MV-4-11 (cell line): ENCODE measurements at places on chromosomes 5 and 9.

GRCh38 chr5:136710834-136711233 lies 345.5 kb upstream of the TRPC7 start:
- DNase-seq = no peak

DNA sequence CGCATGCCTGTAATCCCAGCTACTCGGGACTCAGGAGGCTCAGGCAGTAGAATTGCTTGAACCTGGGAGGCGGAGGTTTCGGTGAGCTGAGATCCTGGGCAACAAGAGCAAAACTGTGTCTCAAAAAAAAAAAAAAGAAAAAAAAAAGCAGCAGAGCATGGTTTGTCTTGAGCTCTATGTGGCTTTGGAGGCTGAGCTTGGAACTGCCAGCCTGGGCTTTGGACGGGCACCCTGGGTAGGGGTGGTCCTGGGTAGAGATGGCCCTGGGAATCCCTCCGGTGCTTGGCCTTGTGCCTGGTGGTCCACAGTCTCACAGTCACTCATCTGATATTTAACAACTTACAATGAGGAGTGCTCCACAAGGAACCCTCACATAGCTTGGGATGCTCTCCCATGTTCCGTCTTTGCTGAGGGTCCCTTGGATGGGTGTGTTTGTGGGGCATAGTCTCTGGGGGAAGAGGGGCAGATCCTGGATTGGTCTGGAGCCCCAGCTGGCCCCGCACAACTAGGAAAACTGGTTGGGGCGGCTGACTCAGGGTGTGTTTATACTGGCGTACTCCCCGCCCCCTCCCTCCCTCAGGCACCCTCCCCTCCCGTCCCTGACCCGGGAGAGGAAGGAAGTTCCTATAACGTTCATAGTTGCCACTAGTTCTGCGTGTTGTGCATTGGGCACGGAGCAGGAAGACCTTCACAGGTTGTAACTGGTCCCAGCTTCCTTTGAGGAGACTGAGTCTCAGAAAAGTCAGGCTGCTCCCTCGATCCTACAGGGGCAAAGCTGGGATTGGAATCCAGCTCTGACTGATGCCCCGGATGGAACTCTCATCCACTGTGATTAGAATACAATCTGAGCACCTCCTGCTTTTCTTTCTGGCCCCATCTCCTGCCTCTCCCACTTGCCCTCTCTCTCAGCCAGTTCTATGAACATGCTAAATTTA lies 11.2 kb downstream of the IER5L start:
- peak; percentile 70 for DNase-seq

DNA sequence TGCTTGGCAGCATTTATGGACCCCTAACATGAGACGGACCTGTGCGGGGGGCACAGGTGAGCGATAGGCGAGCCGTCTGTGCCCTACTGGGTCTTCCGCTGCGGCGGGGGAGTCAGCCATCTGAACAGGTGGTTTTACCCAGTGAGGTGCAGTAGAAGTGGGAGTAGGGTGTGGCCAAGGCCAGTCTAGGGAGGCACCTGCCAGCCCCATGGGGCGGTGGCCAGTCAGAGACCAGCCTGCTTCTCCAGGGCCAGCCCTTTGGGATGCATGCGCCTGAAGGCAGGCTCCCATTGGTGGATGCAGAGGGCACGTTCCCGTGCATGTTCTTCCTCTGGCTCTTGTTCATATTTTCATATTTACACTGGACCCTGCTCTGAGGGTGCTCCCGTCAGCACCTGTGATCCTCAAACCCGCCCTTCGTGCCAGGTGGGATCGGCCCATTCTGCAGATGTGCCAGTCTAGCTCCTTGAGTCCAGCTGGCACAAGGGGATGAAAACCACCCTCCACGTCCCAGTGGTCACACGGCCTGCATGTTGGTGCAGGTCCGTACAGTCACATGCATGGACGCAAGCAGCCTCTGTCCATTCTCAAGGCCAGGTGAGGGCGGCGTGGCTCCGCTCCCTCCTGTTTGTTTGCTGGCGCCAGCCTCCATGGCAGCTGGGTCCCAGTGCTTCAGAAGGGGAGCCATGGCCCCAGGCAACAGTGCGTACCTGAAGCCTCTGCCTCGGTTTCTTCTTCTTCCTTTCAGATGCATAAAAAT lies 9.0 kb downstream of the COL5A1 start:
- no peak for DNase-seq

GRCh38 chr5:127666043-127666716 lies 17.3 kb downstream of the CTXN3 start:
- DNase-seq = no peak

DNA sequence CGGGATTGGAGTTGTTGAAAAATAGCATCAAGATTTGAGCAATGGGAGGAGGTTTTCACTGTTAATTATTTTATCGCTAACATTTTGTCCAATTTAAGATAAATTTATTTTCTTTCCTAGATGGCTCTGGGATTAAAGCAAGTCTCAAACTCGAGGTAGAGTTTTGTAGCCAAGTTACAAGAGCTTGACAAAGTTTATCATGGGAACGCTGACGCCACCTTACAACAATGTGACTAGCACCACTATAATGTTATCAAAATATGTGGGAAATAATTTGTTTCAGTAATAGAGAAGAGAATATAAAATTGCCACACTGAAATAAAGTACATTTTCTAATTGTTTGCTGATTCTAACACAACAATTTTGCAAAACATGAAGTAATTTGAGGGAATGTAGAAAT lies 19.8 kb upstream of the TARS1 start:
- DNase-seq = no peak

DNA sequence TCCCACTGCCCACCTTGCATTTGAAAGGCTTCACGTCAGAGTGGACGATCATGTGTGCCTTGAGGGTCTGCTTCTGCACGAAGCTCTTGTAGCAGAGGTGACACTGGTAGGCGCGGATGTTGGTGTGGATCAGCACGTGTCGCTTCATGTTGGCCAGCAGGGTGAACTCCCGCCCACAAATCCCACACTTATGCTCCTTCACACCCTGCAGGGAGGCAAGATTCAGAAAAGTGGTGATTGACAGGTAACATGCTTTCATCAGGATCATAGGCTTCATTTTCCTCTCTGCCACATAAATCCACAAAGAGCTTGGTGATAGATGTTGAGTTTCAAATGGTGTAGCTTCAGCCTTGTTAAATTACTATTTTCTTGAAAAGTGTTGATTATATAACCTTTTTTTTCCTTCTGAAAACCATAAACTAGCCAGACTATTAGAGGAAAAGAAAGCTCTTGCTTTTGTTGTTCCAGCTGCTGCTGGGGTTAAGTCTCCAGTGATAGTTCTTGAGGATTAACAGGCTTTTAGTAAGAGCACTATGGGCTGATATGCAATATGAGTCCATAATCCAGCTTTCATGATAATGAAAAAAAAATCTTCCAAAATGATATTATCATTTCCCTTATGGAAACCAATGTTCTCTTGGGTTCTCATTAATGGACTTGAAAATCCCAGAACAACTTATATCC lies 50.7 kb downstream of the ZNF366 start:
- no peak for DNase-seq

DNA sequence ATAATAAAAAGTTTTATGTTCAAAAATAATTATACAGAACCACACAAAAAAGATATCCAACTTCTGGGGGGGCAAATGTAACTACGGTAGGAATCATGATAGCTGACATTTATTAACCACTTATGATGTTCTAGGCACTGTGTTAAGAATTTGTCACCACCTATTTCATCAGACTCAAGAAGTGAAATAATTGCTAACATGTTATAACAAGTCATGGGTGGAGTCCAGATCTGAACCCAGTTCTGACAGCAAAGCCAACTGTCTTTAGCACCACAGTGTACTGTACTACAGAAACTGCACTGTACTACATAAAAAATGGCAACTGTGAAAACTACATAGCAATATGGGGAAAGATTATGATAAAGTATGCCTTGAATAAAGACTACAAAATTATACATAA lies 3.0 kb upstream of the SAP30L start:
- DNase-seq = no peak

GRCh38 chr5:167228134-167228533 lies 1063.3 kb upstream of the WWC1 start:
- no peak for DNase-seq

DNA sequence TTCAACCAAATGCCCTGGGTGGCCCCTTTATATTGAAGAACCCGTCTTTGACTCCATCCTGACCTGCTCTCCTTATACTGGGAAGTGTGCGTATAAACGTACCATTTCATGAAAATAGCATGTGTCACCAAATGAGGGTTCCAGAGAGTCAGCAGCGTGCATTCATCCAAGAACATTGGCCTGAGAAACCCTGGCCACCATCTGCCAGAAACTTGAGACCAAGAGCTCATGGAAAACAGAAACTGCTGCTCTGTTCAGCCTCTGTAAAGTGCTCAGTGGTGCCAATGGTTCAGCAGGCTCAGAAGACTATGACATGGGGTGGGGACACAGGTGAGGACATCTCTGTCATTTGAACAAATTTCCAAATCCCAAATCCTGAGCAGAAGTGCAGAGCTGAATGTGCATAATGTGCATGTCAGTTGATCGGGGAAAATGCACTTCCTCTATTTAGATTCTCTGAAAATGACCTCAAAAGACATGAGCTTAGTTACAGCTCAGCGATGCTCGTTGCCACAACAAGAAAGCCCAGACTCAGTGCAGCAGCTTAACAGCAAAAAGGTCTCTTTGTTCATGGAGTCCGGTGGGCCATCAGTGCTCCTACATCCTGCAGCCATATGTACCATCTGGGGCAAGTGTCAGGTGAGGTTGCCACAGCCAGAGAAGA lies 176.1 kb downstream of the ATPSCKMT start:
- DNase-seq = peak; percentile 55

GRCh38 chr5:161803-162110 lies 29.5 kb upstream of the LRRC14B start:
- DNase-seq = no peak

GRCh38 chr9:111456529-111456928 lies 27.7 kb downstream of the ECPAS start:
- no peak for DNase-seq

GRCh38 chr5:19608444-19609002 lies 379.5 kb downstream of the CDH18 start:
- DNase-seq = no peak

DNA sequence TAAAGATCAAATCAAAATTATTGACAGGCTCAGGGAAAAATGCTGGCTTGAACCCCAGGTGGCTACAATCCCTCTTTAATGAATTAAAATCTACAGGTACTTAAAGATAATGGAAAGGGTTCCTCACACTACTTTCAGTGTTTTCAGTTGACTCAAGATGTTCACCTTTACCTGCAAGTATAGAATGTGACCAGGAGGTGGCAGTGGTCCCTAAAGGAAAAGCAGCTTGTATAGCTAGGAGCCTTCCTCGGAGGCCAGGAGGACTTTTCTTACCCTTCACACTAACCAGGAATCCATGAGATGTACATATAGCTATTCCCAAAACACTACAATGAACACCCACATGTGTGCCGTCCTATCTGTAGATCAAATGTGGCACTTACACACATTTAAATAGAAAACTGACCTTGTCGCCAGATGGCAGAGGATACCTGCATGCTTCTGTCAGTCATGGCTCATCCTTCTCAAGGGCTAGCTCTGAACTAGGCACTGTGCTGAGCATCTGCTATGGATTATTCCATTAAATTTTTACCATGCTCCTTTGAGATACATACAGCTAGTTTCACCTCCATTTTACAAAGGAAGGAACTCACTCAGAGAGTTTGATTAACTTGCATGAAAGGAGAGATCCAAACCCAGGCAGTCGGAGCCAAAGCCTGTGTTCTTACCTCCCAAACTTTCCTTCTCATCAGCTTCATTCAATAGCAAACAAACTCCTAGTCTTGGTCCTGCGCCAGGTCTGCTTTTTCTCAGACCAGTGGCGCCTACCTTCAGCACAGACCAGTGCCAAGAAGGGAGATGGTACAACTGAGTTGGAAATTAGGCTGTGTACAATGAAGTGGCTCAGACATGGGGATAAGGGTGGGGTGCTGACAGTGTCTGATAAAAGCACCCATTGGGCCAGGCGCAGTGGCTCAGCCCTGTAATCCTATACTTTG lies 24.5 kb downstream of the C9orf152 start:
- DNase-seq = peak; percentile 54

GRCh38 chr9:35736201-35736633 lies 3.8 kb downstream of the CREB3 start:
- DNase-seq = peak; percentile 69

GRCh38 chr9:128946571-128947276 lies 679 bp downstream of the DOLK start:
- DNase-seq = no peak

- no peak for DNase-seq
These were observed 17.8 kb downstream of the BICD2 start for GRCh38 chr9:92746567-92747458.

- no peak for DNase-seq
These were observed 1.4 kb downstream of the CHSY3 start for GRCh38 chr5:129905473-129906176.
